ENCODE measurements at places on chromosomes 3 and 15.

DNA sequence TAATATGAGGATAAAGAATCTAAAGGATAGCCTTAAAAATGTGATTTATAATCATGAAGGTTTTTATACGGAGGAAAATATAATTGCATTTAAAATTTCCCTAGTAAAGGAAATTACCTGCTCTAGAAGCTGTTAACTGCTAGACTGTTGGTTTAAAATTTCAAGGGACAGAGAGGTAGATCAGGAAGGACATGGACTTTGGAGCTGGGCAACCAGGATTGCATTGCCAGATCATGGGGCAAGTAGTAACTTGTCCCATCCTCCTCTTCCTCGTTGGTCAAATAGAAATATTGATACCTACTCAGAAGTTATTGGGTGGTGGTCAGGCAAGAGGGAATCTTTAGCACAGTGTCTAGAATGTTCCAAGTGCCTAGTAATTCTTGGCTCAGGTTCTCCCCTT is 525.1 kb downstream of the MFSD1 start:
- no peak for DNase-seq

GRCh38 chr3:108125550-108126071 is 34.8 kb upstream of the CD47 start:
- peak; percentile 97 for DNase-seq

DNA sequence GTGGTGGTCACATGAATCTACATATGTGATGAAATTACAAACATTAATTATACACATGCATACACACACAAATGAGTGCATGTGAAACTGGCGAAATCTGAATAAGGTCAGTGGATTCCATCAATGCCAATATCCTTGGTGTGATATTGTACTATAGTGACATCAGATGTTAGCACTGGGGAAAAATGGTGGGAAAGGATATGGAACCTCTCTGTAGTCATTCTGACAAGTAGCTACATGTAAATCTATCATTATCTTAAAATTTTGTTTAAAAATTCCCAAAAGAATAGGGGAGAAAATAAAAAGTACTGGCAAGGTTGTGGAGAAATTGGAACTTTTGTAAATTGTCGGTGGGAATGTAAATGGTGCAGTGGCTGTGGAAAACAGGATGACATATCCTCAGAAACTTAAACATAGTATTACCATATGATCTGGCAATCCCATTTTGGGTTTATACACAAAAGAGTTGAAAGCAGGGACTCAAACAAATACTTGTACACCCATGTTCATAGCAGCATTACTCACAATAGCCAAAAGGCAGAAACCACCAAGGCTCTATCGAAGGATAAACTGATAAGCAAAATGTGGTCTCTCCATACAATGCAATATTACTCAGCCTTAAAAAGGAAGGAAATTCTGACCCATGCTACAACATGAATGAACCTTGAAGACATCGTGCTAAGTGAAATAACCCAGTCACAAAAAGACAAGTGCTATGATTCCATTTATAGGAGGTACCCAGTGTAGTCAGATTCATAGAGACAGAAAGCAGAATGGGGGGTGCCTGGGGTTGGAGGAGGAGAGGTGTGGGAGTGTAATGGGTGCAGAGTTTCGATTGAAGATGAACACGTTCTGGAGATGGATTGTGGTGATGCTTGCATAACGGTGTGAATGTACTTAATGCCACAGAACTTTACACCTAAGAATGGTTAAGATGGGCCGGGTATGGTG is 25.3 kb upstream of the HRH1 start:
- no peak for DNase-seq

- no peak for DNase-seq
Observed at GRCh38 chr3:161413127-161413854, 42.0 kb upstream of the SPTSSB start.

GRCh38 chr3:68751888-68752287 is 180.5 kb downstream of the TAFA4 start:
- no peak for DNase-seq

- DNase-seq: peak; percentile 37
Observed at GRCh38 chr15:89116404-89116803, 28.1 kb downstream of the ABHD2 start.

DNA sequence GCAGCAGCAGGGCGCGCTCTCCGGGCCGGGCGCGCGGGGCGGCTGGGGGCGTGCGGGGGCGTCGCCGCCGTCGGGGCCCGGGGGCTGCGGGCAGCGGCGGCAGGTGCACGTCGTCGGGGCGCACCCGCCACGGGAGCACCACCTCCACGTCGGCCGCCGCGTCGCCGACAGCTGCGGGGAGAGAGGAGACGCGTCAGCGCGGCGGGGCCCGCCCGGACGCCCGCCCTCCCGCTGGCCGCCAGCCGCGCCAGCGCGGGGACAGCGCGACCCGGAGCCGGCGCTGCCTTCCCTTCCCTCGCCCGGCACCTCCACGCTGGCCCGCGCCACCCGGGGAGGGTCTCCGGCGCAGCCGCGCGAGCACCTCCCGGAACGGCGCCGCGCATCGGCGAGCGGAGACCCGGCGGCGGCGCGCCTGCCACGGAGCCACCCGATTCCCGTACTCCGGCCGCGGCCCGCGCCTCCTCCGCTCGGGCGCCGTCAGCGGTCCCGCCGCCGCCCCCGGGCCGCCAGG is 481 bp downstream of the ADAMTS17 start:
- peak; percentile 31 for DNase-seq

GRCh38 chr3:138245026-138245425 is 57.9 kb downstream of the ARMC8 start:
- DNase-seq: no peak

GRCh38 chr15:78567531-78567930 is 2.2 kb downstream of the CHRNA5 start:
- no peak for DNase-seq

DNA sequence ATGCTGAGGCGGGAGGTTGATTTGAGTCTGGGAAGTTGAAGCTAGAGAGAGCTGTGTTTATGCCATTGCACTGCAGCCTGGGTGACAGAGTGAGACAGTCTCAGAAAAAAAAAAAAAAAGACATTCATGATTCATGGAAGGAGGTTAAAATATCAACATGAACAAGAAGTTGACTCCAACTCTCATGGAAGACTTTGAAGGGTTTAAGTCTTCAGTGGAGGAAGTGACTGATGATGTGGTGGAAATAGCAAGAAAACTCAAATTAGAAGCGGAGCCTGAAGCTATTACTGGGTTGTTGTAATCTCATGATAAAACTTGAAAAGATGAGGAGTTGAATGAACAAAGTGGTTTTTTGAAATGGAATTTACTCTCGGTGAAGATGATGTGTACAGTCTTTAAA is 491.8 kb downstream of the SQOR start:
- no peak for DNase-seq

- DNase-seq: no peak
Observed at GRCh38 chr3:159870723-159871122, 117.9 kb upstream of the IL12A start.

DNA sequence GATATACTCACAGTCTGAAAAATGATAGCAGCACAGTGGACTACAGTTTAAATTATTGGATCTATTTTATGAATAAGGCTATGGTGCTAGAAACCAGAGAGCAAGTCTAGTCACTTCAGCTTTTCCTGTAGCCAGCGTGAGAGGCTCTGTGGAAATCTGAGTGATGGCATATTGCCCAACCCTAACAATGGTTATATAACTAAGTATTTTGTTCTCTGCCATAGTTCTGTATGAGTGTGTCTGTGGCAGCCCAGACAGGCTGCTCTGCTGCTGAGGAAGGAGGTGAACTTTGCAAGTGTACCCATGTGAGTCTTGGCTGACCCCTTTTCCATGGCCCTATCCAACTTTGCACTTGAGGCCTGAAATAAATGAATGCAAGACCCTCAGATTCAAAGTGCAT is 105.7 kb downstream of the LRTM1 start:
- DNase-seq: peak; percentile 5

DNA sequence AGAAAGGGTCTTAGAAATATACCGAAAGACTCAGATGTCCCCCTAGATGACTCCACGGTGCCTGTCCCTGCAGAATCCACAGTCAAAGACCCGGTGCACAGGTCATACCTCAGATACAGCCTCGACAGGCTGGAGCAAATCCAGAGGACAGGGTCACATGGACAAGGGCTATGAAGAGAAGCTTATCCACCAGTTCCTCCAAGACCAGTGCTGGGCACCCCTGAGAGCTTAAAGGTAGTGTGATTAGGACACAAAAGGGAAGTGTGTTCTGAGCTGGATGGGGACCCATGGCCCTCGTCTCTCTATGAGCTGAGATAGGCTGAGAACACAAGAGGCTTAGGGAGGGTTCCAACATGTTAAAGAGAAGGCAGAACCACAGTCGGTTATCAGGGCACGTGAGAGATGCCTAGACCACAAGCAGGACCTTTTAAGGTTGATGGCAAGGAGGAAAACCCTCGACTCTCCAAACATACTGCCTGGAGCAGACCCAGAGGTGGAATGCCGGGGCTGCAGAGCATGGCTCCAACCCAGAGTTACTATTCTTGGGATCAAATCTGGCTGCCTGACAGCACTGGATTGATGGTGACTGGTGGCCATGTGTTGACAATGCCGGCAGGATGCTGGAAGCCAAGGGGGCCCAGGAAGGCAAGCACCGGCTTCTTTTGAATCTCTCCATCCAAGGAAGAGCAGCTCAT is 46.9 kb downstream of the ADCY5 start:
- DNase-seq: no peak

- DNase-seq: no peak
Observed at GRCh38 chr15:81752974-81753373, 292.8 kb downstream of the MEX3B start.

DNA sequence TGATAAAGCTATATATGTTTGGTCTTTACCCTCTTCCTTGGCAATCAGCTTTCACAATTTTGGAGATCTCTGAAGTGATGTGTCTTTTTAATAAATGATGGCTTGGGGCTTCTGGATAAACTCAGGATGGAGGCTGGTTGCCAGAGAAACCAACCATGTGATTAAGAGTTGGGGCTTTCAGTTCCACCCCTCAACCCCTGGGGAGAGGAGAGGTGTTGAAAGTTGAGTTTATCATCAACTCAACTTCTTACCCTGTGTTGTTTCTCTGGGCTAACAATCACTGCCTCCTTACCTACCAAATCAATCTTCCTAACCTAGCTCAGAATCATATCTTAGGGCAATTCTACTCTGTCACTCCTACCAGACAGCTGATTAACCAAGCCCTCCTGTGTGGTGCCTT is 735.8 kb downstream of the ZPLD1 start:
- DNase-seq: no peak

DNA sequence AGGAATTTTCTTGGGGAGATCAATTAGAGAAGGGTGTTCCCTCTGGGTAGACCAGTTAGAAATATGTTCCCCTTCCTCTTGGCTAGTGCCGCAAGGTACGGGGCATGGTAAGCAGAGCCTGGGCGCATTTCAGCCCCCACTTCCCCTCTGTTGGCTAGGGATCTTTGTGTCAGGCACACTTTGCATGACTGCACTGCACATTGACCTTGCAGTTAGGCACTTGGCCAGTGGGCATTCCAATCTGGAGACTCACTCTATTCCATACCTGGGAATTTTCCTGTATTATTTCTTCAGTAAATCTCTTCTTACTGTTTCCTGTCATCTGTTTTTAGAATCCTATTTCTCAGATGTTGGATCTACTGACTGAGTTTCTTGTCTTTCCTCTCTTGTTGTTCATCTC is 30.0 kb upstream of the CACNA1D start:
- DNase-seq: no peak

DNA sequence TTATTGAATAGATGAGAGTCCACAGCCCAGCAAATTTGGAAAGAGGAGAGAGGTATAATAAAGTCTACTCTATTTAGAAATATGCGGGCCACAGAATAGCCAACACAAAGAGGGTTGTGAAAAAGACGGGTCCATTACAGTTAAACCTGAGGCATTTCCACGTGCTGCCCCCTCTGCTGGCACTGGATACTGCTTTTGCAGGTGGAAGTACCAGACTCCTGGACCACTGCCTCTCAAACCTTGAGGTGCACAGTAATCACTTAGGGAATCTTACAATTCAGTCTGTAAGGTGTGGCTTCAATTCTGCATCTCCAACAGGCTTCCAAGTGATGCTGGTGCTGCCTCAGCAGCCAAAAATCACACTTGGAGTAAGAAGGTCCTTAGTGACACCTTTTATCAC is 3.0 kb upstream of the TFDP2 start:
- no peak for DNase-seq

DNA sequence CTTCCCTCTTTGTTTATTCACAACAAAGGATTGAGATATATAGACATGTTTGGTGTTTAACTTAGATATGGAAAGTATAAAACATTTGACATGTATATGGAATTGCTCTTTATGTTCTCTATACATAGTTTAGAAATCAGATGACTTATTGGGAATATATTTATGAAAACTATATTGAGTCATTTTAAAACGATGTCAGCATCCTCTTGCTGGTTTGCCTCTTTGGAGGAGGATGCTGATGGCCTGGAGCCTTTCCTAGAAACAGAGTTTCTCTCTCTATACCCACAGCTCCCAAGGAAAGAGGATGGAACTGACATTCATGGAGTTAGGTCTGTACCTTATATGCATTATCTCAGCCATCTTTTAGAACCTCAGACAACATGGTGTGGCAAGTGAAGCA is 40.3 kb downstream of the ZBTB38 start:
- no peak for DNase-seq

DNA sequence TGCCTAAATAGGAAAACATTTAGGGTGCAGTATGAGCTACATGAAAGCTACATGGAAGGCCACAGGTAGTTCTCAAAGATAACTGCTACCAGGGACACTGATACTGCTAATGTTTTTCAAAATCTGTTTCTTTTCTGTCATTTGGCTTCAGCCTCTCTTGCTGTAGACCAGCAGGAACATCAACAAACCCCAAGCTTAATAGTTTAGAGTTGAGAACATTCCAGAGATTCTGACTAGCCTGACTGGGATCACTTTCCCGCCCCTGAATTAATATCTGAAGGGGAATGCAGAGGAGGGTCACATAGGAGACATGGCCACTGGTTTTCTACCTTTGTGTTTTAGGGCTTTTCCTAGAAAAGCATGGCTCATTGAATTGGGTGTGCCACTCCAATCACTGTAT is 16.9 kb upstream of the C3orf38 start:
- DNase-seq: no peak

DNA sequence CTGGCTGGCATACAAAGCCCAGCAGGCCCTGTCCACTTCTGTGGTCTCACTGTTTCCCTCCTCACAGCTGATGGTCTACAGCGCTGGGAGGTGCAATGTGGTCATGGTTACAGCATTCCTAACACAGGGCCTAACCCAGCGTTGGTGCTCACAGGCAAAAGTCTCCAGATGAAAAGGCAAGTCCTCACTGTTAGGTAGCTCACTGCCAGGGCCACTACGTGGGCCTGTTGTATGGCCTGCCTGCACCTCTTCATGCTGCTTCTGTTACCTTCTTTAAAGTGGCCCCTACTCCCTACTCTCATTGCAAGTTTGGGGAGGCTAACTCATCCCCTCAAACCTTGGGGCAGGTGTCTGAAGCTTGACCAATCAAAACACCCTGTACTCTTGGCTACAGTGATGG is 31.3 kb downstream of the CCDC13 start:
- no peak for DNase-seq

- no peak for DNase-seq
Observed at GRCh38 chr3:147712357-147712756, 303.2 kb downstream of the ZIC1 start.

Measured in COR-L47 (cell line).